Progenitor cell of endocrine pancreas (in vitro differentiated cells): ENCODE measurements at places on chromosomes 7 and 10. TPM values are rescaled to one million over a fixed set of nuclear protein-coding genes. Genes with fewer than 3 reads are reported as not detected.

DNA sequence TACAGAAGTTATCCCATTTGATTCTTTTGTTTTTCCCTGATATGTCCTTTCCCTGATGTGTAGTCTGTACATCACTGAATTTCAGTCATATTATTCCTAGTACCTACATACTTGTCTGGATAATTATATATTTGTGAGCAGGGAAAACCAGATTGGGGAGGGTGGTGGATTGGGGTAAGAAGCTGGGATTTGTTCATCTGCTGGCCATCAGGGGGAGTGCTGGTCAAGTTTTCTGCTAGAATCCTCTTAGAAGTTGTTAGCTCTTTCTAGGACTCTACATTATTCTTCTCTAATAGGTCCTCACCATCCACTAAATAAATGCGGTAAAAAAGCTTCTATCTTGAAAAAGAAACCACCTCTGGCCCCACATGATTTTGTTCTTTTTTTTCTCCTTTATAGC, 232.7 kb upstream of the TAC1 start:
- DNase-seq = no peak
- no peak overlapping the region for H3K27ac ChIP-seq
- no peak overlapping the region for H3K4me3 ChIP-seq
- H3K36me3 ChIP-seq = no peaks in the 10 kb centered on the region
- H3K4me1 ChIP-seq = peaks cover 5% of the 10 kb centered on the region
- no peaks in the 10 kb centered on the region for H3K27me3 ChIP-seq

- no peaks in the 10 kb centered on the region for H3K4me1 ChIP-seq
- no peaks in the 10 kb centered on the region for H3K36me3 ChIP-seq
- no peaks in the 10 kb centered on the region for H3K27me3 ChIP-seq
- no peak for DNase-seq
- no peak overlapping the region for H3K4me3 ChIP-seq
Measured at GRCh38 chr10:132204078-132204780, 17.5 kb downstream of the DPYSL4 start.

- H3K36me3 ChIP-seq = no peaks in the 10 kb centered on the region
- H3K27ac ChIP-seq = no peak overlapping the region
- H3K4me3 ChIP-seq = no peak overlapping the region
- no peaks in the 10 kb centered on the region for H3K27me3 ChIP-seq
Measured at GRCh38 chr7:83267141-83267631, 104.5 kb upstream of the PCLO start.

GRCh38 chr10:89360157-89360556, 17.7 kb upstream of the IFIT1B start:
- no peaks in the 10 kb centered on the region for H3K27me3 ChIP-seq
- H3K4me3 ChIP-seq = no peak overlapping the region
- H3K4me1 ChIP-seq = peaks cover 5% of the 10 kb centered on the region
- no peak overlapping the region for H3K27ac ChIP-seq
- H3K36me3 ChIP-seq = no peaks in the 10 kb centered on the region

DNA sequence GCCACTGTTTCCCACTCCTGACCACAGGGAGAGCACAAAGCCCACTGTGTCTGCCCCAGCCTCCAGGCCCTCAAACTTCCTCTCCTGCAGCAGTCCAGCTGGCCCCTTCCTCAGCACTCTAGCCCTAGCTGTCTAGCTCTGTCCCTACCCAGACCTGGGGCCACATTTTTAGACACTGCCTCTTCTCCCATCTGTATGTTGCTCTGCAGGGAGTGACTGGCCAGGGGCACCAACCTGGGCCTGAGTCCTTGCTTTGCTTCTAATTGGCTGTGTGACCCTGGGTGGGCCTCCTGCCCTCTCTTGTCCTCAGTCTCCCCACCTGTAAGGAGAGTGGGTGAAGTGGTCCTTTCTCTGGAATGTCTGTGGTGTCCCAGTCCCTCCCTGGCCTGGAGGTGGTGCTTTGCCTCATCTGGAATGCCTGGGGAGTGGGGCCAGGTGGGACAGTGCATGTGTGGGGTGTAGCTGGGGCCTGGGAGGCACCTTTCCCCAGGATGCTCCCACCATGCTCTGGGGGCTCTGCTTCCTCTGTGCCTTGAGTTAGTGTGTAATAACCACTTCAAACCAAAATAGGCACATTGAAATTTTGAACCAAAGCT, 25.1 kb downstream of the AQP1 start:
- H3K27me3 ChIP-seq = peaks cover 26% of the 10 kb centered on the region
- no peak overlapping the region for H3K4me3 ChIP-seq
- H3K4me1 ChIP-seq = peaks cover 3% of the 10 kb centered on the region
- no peaks in the 10 kb centered on the region for H3K36me3 ChIP-seq
- H3K27ac ChIP-seq = no peak overlapping the region
- DNase-seq = no peak

DNA sequence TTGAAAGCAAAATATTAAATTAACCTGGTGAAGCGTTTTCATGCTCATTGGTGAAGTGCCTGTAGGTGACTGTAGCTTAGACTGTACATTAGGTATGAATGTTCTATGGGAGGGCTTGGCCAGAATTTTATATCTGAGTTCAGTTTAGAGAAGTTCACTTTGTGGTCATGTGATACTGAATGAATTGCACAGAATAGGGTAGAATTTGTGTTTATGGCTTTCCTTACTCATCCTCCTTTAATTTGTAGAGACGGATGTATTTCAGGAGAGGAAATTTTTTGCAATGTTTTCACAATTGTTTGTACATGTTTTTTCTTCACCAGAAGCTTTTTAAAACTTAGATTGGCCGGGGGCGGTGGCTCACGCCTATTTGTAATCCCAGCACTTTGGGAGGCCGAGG, 32.3 kb downstream of the REEP3 start:
- DNase-seq = no peak
- H3K36me3 ChIP-seq = peaks cover 10% of the 10 kb centered on the region
- peaks cover 2% of the 10 kb centered on the region for H3K4me1 ChIP-seq

- H3K4me3 ChIP-seq = no peak overlapping the region
- no peaks in the 10 kb centered on the region for H3K4me1 ChIP-seq
- no peaks in the 10 kb centered on the region for H3K27me3 ChIP-seq
- no peak for DNase-seq
Measured at GRCh38 chr7:102415685-102416225, 17.6 kb upstream of the ORAI2 start.

DNA sequence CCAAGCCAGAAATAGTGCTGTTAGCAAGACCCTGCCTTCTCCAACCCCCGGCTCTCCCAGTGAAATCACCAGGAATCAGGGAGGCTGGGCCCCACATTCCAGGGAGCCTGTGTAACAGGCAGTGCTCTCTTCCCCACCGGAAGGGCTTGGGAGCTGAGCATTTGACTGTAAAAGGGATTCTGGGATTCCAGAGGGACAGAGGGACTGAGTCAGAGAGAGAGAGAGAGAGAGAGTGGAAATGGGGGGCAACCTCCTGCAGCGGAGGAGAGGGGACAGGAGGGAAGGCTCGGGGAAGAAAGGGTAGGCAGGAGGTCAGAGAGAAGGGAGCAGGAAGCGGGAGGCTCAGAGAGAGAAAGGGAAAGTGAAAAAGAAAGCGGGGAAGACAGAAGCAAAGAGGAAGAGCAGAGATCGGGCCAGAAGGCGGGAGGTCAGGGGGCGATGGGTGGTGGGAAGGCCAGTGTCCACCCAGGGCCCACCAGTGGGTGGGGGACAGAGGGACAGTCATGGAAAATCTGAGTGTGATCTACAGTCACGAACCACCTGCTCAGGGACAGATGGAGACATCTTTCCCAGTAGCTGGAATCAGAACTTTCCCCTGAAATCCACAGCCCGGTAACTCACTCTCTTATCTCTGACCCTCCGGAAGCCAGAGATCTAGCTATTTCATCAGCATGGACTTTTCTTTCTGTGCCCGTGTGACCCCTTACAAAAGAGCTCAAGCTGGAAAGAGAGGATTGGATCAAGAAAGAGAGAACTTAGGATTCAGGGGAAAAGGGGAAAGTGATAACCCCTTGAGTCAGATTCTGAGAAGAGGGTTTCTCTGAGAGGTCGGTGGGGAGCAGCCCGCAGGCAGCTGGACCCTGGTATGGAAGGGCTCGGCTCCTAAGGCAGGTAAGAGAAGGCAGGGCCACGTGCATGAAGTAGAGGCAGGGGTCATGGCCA, 4.6 kb upstream of the SERPINE1 start:
- H3K4me1 ChIP-seq = peaks cover 24% of the 10 kb centered on the region
- H3K27ac ChIP-seq = peak overlapping the region; percentile 81
- no peak for DNase-seq
- H3K27me3 ChIP-seq = peaks cover 19% of the 10 kb centered on the region
- no peaks in the 10 kb centered on the region for H3K36me3 ChIP-seq

DNA sequence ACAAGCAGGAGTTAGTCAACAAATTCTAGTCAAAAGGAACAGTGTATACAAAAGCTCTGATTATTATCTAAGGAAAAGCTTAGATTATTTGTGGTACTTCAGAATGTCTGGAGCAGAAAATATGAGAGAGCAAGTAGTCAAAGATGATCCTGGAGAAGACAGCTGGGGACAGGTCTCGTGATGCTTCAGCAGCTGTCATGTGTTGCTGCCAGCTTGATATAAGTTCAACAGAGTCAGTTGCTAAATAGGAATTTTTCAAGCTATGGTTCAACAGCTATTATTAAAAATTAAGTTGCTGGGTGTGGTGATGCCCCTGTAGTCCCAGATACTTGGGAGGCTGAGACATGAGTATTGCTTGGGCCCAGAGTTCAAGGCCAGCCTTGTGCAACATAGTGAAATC, 240.0 kb upstream of the RHOBTB1 start:
- no peak overlapping the region for H3K27ac ChIP-seq
- no peaks in the 10 kb centered on the region for H3K36me3 ChIP-seq
- no peaks in the 10 kb centered on the region for H3K27me3 ChIP-seq
- peaks cover 40% of the 10 kb centered on the region for H3K4me1 ChIP-seq

DNA sequence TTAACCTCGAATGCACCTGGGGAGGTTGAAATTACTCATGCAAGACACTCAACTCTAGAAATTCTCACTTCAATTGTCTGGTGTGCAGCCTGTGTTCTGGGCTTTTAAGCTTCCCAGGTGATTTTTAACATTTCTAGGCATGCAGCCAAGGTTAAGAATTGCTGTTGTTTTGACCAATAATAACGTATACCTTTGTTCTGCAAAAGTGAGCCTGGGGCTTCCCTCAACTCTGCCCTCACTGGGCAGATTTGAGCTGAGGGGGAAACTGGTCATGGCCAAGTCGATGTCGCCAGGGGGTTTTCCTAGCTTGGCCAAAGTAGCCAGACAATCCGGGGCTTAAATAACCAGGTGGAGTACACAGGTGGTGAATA, 568 bp downstream of the PRSS2 start:
- H3K4me1 ChIP-seq = peaks cover 3% of the 10 kb centered on the region
- no peak overlapping the region for H3K4me3 ChIP-seq
- H3K36me3 ChIP-seq = no peaks in the 10 kb centered on the region
- peaks cover 50% of the 10 kb centered on the region for H3K27me3 ChIP-seq

- H3K27ac ChIP-seq = no peak overlapping the region
- peaks cover 70% of the 10 kb centered on the region for H3K27me3 ChIP-seq
- no peak for DNase-seq
- no peaks in the 10 kb centered on the region for H3K4me1 ChIP-seq
Measured at GRCh38 chr7:151884312-151885201, 7.6 kb upstream of the PRKAG2 start.

DNA sequence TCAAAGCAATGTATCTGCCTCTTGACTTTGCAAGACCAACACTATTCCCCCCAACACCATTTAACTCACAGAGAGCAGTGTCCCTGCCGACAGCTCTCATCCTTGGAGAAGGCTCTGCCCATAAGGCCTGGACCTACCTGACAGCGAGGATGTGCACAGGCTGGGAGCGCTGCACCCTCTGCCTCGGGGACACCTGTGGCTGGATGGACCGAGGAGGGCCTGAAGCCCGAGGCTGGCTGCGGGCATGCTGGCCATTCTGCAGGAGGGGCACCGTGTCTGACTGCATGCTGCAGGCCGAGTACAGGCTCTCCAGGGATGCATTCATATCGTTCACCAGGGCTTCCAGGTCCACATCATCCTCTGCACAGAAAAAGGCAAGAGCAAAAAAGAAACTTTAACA, 108.4 kb downstream of the GRB10 start:
- no peak for DNase-seq
- no peak overlapping the region for H3K4me3 ChIP-seq
- no peak overlapping the region for H3K27ac ChIP-seq
- peaks cover 24% of the 10 kb centered on the region for H3K36me3 ChIP-seq
- no peaks in the 10 kb centered on the region for H3K27me3 ChIP-seq

GRCh38 chr10:98028168-98028770, 2.2 kb downstream of the CRTAC1 start:
- H3K36me3 ChIP-seq = no peaks in the 10 kb centered on the region
- peaks cover 3% of the 10 kb centered on the region for H3K4me1 ChIP-seq
- H3K27ac ChIP-seq = no peak overlapping the region
- peak; percentile 66 for DNase-seq
- peak overlapping the region; percentile 50 for H3K4me3 ChIP-seq

DNA sequence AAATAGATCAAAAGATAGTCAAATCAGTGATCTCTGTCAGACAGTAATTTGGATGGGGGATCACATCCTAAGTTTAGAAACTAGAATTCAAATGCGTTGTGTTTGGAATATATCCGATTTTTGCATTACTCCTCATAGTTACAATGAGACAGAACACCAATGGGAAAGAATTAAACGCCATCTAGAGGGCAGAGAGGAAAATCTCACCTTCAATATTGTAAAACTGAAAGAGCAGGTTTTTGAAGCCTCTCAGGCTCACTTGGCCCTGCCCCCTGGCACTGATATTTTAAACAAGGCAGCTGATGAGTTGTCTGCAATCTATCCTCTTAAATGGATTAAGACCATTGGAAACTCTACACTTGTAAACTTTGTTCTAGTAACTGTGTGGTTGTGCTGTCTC, 17.7 kb downstream of the FRG2B start:
- H3K4me3 ChIP-seq = no peak overlapping the region
- no peak for DNase-seq
- no peaks in the 10 kb centered on the region for H3K27me3 ChIP-seq
- H3K27ac ChIP-seq = no peak overlapping the region

- peaks cover 3% of the 10 kb centered on the region for H3K27me3 ChIP-seq
- peaks cover 42% of the 10 kb centered on the region for H3K4me1 ChIP-seq
- no peaks in the 10 kb centered on the region for H3K36me3 ChIP-seq
- H3K4me3 ChIP-seq = no peak overlapping the region
- DNase-seq = no peak
Measured at GRCh38 chr7:36279200-36279925, 110.3 kb upstream of the ANLN start.

- no peak overlapping the region for H3K4me3 ChIP-seq
- peaks cover 12% of the 10 kb centered on the region for H3K27me3 ChIP-seq
- H3K27ac ChIP-seq = no peak overlapping the region
- no peak for DNase-seq
- H3K36me3 ChIP-seq = no peaks in the 10 kb centered on the region
- peaks cover 14% of the 10 kb centered on the region for H3K4me1 ChIP-seq
Measured at GRCh38 chr10:94108200-94108599, 114.5 kb downstream of the PLCE1 start.

CTAGE8 gene
- 7.2 and 8.9 TPM in 2 replicates for total RNA-seq

FOXP2 gene
- total RNA-seq = 4.3 and 5.8 TPM in 2 replicates

GDF10 gene
- not detected in 2 replicates for total RNA-seq

FAM25G gene
- not detected in 2 replicates for total RNA-seq

CRYGN gene
- total RNA-seq = 2.5 and 3.2 TPM in 2 replicates

LDB3 gene
- total RNA-seq = 0.26 and 0.31 TPM in 2 replicates

ELFN1 gene
- total RNA-seq = 12.3 and 12.9 TPM in 2 replicates
